ENCODE measurements at places on chromosomes 4 and X. TPM values are rescaled to one million over a fixed set of nuclear protein-coding genes. Genes with fewer than 3 reads are reported as not detected.

DNA sequence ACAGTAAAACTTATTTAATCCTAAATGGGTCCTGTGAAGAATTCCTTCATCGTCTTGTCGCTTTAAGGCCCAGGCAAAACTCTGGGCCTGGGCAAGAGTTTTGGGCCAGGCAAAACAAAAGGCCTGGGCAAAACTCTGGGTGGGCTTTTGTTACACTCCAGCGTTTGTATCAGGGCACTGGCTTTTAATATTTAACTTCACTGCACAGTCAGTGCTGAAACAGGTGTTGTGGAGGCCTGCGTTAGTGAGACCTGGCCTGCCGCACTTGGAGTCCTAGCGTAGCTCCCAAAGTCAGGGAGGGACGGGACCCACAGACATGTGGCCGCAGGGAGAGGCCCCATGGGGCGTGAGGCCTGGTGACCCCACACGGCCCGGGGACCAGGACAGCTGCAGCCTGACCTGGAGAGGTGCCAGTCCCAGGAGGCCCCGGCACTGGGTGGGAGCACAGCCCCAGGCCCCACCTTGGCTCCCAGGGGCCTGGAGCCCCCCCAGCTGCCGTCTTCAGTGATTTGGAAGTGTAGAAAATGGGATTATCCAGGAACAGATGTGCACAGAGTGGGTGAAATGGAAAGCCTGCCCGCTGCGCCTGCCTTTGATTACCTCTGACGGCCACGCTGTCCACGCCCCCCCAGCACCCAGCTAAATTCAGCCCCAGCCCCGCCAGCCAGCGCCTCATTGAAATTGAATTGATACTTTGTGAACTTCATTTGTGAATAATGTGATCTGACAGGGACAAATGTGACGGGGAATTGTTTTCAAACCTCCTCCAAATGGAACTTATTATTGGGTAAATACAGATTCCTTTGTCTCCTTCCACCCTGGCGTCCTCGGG, 132.9 kb upstream of the NKX1-1 start:
- no peak overlapping the region for H3K4me3 ChIP-seq
- H3K27me3 ChIP-seq: no peaks in the 10 kb centered on the region
- no peak for DNase-seq
- no peak overlapping the region for H3K27ac ChIP-seq
- peaks cover 4% of the 10 kb centered on the region for H3K4me1 ChIP-seq

The HMGN5 gene
- 20.3 TPM for polyA plus RNA-seq

GRCh38 chr4:6245246-6246169, 24.1 kb upstream of the WFS1 start:
- H3K36me3 ChIP-seq: no peaks in the 10 kb centered on the region
- H3K4me3 ChIP-seq: peak overlapping the region; percentile 23
- H3K27ac ChIP-seq: no peak overlapping the region
- no peaks in the 10 kb centered on the region for H3K4me1 ChIP-seq

DNA sequence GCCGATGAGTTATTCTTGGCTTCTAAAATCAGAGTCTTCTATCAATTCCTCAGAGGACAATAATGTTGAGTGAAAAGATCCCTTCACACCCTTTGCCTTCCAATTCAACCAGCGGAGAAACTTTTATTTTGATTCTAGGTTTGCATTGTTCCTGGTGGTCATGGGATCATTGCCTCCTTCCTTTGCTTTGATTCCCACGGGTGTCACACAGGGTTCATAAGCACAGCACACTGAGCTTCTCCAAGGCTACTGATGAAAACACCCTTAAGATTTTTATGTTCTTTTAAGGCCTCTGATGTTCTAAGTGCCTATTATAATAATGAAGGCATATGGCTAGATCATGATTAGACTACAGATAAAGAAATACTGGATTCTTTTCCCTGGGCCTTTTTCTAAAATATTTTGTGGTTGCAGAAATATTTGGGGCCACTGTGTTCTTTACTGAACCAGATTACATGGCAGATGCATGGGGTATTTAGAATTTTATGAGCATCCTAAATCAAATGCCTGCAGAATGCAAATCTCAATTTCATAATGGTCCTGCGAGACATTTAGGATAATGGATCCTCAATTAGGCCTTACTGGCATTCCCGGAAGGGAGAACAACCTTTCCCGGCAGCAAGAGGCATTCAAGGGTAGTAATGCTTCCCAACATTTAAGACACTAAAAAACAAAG, 43.9 kb upstream of the FGFBP2 start:
- H3K4me3 ChIP-seq: no peak overlapping the region
- no peak overlapping the region for H3K27ac ChIP-seq
- no peak for DNase-seq
- H3K36me3 ChIP-seq: no peaks in the 10 kb centered on the region
- H3K4me1 ChIP-seq: no peaks in the 10 kb centered on the region
- no peaks in the 10 kb centered on the region for H3K27me3 ChIP-seq

GRCh38 chr4:188665491-188666457, 526.5 kb downstream of the TRIML1 start:
- no peak for DNase-seq
- H3K36me3 ChIP-seq: no peaks in the 10 kb centered on the region
- no peaks in the 10 kb centered on the region for H3K4me1 ChIP-seq
- H3K4me3 ChIP-seq: no peak overlapping the region
- H3K27ac ChIP-seq: no peak overlapping the region

GRCh38 chr4:3069661-3070199, 4.6 kb downstream of the HTT-AS start:
- peaks cover 6% of the 10 kb centered on the region for H3K4me1 ChIP-seq
- no peak for DNase-seq
- no peak overlapping the region for H3K27ac ChIP-seq
- no peak overlapping the region for H3K4me3 ChIP-seq

DNA sequence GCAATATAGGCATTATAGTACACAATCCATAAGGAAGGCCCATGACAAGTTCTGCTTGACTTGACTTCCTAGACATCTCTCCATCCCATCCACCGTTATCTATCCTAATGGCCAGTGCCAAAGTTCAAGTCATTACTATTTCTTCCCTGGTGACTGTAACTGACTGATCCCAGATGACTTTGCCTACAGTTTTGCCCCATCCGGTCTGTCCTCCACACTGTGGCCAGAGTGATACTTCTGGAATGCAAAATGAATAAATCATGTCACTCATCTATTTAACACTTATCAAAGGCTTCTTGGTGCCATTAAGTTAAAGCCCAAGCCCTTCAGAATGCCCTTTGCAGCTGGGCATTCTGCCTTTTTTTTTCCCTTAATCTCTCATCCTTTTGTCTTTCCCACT, 130.8 kb downstream of the PPARGC1A start:
- peaks cover 10% of the 10 kb centered on the region for H3K4me1 ChIP-seq
- no peak overlapping the region for H3K27ac ChIP-seq
- H3K27me3 ChIP-seq: no peaks in the 10 kb centered on the region

The BEX3 gene
- polyA plus RNA-seq: 191 TPM

The MTNR1A gene
- polyA plus RNA-seq: 0.48 TPM

DNA sequence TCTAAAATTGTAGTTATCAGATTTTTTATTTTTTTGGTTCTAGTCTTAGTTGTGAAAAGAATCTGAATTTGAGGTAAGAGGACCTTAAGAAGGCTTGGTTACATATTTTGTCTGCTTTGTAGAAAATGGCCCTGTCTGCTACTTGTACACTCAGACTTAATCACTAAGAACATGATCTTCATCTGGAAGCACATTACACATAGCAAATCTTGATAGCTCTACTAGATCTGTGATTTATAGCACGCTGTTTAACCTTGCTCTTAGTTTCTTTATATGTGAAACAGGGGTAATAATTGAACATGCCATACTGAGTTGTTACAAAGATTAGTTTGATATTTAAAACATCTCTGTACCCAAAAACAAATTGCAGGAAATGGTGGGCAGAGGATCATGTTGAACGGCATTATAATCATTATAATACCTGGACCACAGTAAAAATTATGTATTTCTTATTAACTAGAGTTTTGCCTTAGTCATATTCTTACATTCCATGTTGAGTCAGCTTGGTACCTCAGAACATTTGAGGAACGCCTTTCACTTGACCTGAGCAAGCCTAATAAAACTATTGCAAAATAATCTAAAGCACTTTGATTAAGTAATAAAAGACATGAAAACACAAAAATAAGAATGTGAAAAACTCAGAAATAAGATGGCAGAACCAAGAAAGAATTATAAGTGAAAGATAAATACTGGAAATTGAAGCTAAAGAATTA, 738.0 kb upstream of the AADAT start:
- H3K27me3 ChIP-seq: no peaks in the 10 kb centered on the region
- no peak overlapping the region for H3K4me3 ChIP-seq
- H3K36me3 ChIP-seq: no peaks in the 10 kb centered on the region
- H3K27ac ChIP-seq: no peak overlapping the region
- no peak for DNase-seq
- no peaks in the 10 kb centered on the region for H3K4me1 ChIP-seq

DNA sequence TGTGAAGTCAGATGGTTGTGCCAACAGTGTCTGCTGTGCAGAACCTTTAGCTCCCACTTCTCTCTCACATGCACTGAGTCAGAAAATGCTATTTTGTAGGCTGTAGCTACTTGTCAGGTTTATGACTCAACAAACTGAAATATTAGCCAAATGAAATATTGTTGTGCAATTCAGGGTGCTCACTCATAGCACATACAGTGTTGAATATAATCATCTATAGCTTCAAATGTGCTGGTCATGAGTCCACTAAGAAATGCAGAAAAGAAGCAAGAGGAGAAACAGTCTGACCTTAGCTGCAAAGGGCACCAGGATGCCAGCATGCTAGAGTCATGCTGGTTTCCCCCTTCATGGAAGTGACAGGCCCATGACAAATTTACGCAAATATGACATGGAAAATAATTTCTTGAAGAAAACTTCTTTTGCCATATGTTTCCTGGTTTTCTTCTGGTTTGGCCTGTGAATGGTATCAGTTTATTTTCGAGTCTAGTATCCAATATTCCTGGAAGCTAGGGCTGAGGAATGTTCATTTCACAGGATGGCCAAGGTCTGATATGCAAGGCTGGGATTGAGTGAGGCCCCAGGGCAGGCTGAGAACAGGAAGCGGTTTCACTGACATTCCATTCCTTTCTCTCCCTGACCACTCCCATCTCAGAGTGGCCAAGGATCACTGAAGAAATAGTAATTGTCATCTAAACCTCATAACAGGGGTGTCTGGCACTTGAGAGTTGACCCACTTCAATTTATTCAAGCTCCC, 10.3 kb upstream of the CXCL2 start:
- H3K36me3 ChIP-seq: no peaks in the 10 kb centered on the region
- H3K27ac ChIP-seq: peak overlapping the region; percentile 65
- peaks cover 22% of the 10 kb centered on the region for H3K4me1 ChIP-seq

DNA sequence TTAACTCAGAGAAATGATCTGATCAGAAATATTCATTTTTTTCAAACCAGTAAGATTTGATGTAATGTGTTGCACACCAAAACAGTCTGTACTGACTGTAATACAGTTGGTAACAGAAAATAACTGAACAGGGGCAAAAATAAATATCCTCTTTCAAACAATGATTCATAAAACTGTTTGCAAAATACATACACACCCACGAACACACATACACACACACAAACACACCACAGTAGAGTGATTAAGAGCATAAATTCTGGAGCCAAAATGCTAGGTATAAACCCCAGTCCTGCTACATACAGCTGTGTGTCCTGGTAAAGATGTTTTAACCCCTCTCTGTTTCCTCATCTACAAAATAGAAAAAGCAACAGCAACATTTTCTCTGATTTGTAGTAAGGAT, 376.6 kb downstream of the PDGFC start:
- H3K36me3 ChIP-seq: no peaks in the 10 kb centered on the region
- H3K27ac ChIP-seq: no peak overlapping the region
- DNase-seq: no peak
- no peaks in the 10 kb centered on the region for H3K27me3 ChIP-seq
- no peaks in the 10 kb centered on the region for H3K4me1 ChIP-seq
